Hair follicular keratinocyte (primary cell): ENCODE measurements at places on chromosomes 7 and 10. TPM values are rescaled to one million over a fixed set of nuclear protein-coding genes. Genes with fewer than 3 reads are reported as not detected.

The CPXM2 gene
- under 0.01 and 0.04 TPM in 2 replicates for total RNA-seq

The GJD4 gene
- total RNA-seq: not detected in 2 replicates

The PAPOLB gene
- not detected in 2 replicates for total RNA-seq

The FGFR2 gene
- 14.7 and 24.7 TPM in 2 replicates for total RNA-seq
